NCI-H510A treated with DMSO at 0.1 percent for 48 hours (cell line): ENCODE measurements at places on chromosomes 1 and 21.
A peak's percentile ranks its signal among the peaks of the same experiment; 100 is the strongest.

- DNase-seq = no peak
These were observed 51.4 kb upstream of the C8B start for GRCh38 chr1:57017200-57017599.

GRCh38 chr1:224736619-224737352 lies 120.7 kb downstream of the CNIH3 start:
- DNase-seq = no peak

GRCh38 chr1:3064296-3064850 lies 4.6 kb upstream of the PRDM16 start:
- DNase-seq = no peak

- DNase-seq = no peak
These were observed 60.1 kb downstream of the SDCCAG8 start for GRCh38 chr1:243315893-243316292.

- peak; percentile 8 for DNase-seq
These were observed 129.5 kb downstream of the TENT5C start for GRCh38 chr1:117735045-117735992.

- DNase-seq = no peak
These were observed 14.5 kb downstream of the SAMD11 start for GRCh38 chr1:938088-938683.

GRCh38 chr1:33997127-33998036 lies 133.5 kb downstream of the HMGB4 start:
- DNase-seq = no peak

DNA sequence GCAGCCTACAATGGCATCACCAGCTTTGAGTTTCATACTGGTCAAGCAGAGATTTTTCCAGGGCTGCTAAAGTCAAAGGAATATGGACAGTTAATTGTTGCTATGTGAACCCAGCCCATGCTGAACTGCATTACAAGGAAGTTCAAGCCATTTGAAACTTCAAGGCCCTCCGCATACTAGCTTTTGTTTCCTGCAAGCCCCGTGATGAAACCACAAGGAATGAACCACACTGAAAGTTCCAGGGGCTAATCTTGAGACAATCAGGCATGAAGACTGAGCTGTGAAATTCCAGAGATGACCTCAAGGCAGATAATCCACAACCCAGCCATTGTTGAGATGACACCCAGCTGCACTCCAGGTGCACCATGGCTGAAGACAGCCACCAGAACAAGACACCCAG lies 180.8 kb downstream of the C1orf21 start:
- no peak for DNase-seq

DNA sequence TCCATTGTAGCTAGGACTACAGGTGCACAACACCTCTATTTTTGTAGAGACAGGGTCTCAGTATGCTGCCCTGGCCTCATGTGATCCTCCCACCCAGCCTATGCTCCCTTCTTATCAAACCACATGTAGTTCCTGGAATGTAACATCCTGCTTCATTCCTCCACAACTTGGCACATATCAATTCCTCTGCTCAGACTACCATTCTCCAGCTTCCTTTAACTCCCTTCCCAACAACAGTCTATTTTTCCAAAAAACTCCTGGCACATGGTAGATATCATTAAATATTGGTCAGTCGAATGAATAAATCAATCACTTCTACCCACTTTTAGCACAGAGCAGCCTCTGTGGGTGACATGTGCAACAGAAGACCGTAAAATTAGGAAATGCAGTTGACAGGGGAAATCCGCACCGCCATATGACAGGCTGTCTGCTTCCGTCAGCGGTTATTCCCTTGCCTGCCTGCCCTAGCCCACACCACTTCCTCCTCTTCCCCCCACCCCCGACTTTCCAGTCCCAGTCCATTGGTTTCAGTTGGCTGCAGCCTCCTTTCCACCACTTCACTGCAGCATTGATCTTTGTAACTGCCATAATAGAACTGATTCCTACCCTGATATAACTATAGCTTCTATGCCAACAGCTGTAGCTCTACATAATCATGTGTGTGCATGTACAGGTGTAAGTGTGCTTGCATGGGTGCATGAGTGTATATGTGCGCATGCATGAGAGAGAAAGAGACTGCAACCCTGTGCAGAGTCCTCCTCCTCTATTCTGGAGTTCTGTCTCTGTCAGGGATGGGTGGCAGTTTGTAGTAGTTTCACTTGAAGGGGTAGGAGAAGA lies 6.8 kb upstream of the AKR1A1 start:
- no peak for DNase-seq
